ENCODE measurements at places on chromosomes 1 and 21.

- DNase-seq: no peak
These were observed 5.5 kb upstream of the SNAPIN start for GRCh38 chr1:153652805-153653500.

GRCh38 chr1:83889707-83890106 lies 109.2 kb downstream of the TTLL7 start:
- no peak for DNase-seq

DNA sequence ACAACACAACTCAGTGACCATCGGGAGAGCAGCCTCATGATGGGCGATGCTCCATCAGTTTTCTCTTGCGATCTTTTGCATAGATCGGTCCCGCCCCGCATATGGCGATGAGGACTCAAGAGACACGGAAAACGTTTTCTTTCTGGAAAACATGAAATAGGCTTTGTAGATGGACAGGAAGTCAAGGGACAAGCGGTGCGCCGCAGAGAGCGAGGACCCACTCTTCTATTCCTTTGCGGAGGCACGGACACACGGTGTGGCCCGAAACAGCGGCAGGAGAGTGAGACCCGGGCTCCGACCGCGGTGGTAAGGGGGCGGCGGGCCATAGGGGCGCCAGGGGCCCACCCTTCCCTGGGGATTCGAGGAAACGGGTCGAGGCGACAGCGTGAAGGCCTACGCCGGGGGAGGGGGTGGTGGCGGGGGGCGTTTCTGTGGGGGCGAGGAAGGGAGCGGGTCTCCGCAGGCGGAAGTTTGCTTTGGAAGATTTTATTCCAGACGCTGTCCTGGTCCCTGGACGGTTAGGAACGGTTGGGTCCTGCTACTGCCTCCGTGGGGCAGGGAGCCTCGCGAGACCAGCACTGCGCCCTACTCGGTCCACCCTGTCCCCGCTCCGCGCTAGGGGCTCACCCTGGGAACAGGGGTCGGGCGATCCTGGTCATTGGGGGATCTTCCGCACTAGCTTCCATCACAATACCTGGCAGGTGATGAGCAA lies 796 bp upstream of the TDRKH start:
- DNase-seq: no peak

DNA sequence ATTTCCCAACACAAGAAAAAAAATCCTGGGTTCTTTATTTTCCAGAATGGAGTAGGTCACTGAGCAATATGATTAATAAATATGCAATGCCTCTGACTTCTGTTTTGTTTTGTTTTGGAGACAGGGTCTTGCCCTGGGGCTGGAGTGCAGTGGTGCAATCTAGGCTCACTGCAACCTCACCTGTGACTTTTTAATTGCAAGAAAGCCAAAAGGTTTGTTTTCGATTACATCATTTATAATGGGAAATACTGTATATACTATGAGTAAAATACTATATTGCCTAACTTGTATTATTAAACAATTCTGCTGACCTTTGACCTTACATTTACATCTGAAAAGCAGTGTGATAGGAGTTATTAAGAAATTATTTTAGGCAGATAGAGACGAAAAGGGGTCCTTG lies 11.6 kb upstream of the CD46 start:
- no peak for DNase-seq

- peak; percentile 72 for DNase-seq
These were observed 25.3 kb downstream of the CLSTN1 start for GRCh38 chr1:9798236-9799130.

DNA sequence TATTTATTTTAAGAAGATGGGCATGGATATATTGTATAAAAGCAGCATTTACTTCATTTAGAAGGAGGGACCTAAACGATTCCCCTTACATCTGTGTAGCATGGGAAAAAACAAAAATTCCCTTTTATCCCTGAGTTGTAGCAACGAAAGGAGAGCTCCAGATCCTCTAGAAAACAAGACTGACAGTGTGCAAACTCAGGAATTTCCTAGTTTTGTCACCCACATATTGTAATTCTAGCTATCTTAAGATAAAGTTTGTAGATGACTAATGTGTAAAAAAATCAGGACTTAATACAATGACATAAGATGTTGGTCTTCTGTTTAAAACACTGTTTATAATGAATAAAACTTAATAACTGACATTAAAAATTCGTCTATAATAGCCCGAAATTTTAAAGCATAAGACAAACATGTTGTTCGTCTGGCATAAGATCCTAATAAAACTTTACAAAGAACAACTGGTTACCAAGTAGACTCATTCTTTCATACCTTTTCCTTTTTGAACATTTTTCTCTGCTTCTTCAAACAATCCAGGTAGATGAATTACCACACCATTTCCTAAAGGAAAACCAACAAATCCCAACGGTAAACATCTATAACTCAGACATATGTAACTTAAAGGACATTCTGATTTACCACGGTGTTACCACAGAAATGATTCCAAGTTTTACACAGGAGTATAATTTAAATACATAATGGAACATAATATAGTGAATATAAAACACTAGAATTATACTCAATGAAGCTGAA lies 15.2 kb downstream of the ADSS2 start:
- no peak for DNase-seq

- no peak for DNase-seq
These were observed 14.7 kb downstream of the NMNAT2 start for GRCh38 chr1:183403498-183403897.

DNA sequence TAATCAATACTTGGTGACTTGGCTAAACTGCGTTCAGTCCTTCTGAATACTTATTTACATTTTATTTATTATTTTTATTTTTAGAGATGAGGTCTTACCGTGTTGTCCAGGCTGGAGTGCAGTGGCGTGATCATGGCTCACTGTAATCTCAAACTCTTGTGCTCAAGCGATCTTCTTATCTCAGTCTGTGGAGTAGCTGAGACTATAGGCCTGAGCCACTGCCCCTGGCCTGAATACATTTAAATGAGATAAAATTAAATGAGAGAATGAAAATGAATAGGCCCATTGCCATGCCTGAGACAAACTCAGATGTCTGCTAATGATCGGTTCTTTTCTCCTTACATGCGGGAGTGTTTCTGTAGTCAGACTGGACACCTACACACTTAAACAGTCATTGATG lies 86.0 kb downstream of the GALNT2 start:
- DNase-seq: no peak

- DNase-seq: no peak
These were observed 222.2 kb downstream of the ASTN1 start for GRCh38 chr1:176942346-176942745.

GRCh38 chr1:168374566-168374965 lies 93.9 kb downstream of the TBX19 start:
- no peak for DNase-seq

DNA sequence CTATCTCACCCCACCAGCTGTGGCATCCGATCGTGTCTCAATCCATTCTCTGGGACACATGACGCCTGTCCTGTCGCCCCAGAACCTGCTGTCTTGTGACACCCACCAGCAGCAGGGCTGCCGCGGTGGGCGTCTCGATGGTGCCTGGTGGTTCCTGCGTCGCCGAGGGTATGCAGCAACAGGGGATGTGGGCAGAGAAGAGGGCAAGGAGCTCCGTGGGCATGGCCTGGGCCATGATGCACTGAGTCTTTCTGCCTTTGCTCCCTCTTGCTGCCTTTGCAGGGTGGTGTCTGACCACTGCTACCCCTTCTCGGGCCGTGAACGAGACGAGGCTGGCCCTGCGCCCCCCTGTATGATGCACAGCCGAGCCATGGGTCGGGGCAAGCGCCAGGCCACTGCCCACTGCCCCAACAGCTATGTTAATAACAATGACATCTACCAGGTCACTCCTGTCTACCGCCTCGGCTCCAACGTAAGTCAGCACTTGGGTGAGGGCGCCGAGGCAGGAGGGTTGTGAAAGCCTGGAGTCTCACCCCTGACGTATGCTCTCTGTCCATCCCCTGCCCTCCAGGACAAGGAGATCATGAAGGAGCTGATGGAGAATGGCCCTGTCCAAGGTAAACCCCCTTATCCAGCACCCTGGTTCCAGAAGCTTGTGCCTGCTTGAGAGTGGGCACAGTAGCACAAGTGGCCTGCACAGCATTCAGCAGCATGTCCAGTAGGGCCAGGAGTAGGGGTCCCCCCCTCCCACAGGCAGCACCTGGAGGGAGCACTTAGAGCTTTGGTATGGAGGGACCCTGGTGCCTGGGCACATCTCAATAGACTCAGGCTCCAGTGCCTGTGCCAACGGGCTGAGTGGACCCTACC lies 8.8 kb downstream of the TINAGL1 start:
- no peak for DNase-seq

- no peak for DNase-seq
These were observed 1007.4 kb downstream of the TTLL7 start for GRCh38 chr1:82991569-82991968.

DNA sequence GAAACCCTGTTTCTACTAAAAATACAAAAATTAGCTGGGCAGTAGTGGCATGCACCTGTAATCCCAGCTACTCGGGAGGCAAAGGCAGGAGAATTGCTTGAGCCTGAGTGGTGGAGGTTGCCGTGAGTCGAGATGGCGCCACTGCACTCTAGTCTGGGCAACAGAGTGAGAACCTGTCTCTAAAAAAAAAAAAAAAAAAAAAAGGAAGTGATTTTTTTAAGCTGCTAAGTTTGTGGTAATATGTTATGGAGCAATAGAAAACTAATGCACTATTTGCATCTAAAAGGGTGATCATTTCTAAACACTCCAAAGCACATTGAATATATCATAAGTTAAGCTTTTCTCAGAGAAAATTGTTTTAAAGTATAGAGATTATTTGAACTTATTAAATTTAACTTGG lies 244.8 kb upstream of the SPAG17 start:
- no peak for DNase-seq

DNA sequence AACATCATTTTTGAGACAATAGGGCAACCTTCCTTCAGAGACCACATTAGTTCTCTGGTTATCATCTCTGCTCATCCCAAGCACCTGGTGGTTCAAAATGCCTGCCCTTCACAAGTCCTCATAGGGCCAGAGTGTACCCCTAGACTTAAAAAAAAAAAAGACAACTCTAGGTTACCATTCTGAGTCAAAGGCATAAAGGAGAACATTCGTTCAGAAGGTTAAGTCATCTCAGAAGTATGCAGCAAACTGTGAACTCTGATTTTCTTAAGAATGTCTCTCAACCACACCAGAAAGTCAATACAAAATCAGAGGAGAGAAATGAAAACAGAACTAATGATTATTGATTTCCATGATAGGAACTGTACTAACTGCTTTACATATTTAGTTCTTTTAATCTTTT lies 9.2 kb upstream of the BEND5 start:
- no peak for DNase-seq

DNA sequence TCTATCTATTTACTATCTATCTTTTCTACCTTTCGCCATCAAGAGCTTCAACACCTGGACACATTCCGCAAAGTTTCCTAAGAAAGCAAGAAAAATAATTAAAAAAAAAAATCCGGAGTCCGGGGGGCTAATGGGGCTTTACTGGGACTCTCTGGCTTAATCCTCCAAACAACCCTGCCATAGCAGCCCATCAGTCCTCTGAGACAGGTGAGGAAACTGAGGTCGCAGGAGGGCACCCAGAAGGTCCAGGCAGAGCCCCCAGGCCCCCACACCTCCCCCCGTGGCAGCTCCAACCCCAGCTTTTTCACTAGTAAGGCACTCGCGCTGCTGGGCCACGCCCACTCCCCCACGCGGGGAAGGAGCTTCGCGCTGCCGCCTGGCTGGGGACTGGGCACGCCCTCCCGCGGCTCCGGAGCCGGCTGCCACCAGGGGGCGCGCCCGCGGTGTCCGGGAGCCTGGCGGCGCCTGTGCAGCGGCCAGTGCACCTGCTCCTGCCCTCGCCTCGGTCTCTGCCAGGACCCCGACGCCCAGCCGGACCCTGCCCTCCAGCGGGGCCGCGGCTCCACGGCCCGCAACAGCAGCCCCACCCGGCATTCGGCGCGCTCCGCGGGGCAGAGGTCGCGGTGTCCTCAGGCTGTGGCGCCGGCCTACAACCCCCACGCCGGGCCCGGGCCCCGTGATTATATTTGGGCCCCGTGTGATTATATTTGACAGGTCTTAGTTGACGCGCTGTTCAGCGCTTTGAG lies 54.1 kb upstream of the SAMD11 start:
- peak; percentile 36 for DNase-seq

DNA sequence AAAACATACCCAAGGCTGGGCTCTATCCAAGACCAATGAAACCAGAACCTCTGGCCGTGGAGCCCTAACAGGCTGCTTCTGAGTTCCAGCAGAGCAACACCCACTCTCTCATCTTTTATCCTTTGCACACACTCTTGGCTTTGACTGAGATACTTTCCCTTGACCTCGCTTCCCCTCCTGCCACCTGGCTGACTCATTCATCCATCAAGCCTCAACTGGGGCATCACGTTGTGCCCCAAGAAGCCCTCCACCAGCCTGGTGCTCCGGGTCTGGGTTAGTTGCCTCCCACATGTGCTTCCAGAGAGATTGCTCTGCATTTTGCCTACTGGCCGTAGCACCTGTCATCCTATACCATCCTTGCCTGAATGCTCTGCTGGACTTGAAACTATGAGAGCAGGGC lies 34.5 kb upstream of the SERBP1 start:
- no peak for DNase-seq

DNA sequence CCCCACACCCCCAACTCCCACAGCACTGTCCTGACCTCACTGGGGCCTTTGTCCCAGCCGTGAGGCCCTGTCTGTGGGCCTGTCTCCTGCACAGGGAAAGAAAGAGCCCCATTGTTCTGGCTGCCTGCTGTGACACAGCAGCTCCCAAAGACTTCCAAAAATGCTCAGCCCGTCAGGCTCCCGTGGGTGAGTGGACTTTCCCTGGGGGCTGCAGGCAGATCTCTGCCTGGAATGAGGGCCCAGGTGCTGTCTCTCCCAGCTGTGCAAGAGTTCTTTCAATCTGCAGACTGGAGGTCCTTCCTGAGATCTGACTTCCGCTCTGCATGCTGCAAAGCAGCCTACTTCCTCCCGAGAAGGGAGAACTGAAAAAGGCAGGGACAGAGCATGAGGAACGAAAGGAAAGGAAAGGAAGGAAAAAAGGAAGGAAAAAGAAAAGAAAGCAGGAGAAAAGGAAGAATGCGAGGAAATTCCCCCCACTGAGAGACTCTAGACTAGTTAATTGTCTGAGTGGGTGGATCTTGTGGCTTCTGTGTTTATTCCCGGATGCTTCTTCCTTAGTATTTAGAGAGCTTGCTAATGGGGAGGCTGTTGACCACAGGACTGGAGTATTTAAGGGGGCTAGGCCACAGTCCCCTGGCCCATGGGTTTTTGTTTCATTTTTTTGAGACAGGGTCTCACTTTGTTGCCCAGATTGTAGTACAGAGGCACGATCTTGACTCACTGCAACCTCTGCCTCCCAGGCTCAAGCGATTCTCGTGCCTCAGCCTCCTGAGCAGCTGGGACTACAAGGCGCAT lies 15.0 kb downstream of the NES start:
- no peak for DNase-seq

DNA sequence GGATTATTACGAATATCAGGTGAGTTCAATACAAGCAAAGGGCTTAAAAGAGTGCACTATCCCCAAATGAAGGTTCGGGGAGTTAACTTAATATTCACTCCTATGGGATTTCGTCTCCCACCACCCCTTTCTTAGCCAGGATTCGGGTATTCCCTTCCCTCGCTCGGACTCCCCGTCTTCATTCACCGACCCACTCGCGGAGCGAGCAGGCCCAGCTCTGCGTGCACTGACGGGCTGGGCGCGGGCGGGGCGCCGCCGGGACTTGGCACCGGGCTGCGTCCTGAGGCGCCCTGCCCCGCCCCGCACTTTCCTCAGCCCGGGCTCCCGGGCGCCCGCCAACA lies 7.7 kb upstream of the MPZL1 start:
- no peak for DNase-seq
